NCI-H2029 treated with DMSO at 0.1 percent for 48 hours (cell line): ENCODE measurements at places on chromosomes 13 and 19.
A peak's percentile ranks its signal among the peaks of the same experiment; 100 is the strongest.

DNA sequence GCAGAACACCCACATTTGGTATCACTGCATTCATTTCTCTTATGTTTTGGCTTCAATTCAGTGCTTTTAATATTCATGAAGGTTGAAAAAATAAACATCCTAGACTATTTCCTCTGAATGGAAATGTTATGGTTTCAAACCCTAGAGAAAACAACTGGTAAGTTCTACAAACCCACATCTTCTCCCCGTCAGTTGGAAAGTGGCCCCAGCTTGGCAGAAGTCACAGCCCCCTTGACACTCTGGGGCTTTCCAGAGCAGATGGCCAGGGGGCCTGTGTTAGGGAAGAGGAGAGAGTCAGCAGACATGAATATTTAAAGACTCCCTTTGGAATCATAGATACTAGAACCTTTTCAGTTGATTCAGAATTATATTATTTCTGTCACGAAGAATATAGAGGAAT is 123.9 kb downstream of the SHISA2 start:
- DNase-seq = no peak

- DNase-seq = no peak
These were observed 95.7 kb downstream of the TUBA3C start for GRCh38 chr13:19085876-19086275.

DNA sequence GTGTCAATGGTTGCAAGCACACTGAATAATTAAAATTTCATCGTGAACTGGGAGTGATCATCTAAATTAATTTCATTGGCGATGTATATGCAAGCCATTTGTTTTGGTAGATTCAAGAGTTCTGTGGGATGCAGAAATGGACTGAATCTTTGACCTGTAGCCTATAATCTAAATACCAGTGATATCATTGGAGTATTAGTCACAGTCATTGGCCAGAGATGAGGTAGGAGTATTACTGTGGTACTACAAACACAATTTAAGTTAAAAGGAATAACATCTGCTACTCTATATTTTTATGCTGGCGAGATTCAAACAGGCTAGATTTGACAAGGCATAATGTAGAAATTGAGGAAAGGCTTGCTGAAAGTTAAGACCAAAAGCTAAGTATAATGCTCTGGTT is 14.0 kb downstream of the FRY start:
- DNase-seq = peak; percentile 64

DNA sequence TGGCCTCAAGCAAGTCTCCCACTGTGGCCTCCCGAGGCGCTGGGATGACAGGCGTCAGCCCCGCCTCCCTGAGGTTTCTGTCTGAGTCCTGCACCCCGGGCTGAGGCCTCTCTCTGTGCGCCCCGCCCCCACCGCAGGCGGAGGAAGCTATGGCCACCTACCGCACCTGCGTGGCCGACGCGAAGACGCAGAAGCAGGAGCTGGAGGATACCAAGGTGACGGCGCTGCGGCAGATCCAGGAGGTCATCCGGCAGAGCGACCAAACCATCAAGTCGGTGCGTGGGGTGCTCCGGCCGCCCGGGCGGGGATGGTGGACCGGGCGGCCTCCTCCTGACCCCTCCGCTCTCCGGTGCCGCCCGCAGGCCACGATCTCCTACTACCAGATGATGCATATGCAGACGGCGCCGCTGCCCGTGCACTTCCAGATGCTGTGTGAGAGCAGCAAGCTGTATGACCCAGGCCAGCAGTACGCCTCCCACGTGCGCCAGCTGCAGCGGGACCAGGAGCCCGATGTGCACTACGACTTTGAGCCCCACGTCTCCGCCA is 12.7 kb downstream of the ARHGAP45 start:
- DNase-seq = no peak

- no peak for DNase-seq
These were observed 628.7 kb downstream of the EFNB2 start for GRCh38 chr13:105906746-105907145.

GRCh38 chr19:40687525-40688016 is 2.9 kb downstream of the NUMBL start:
- DNase-seq = no peak

DNA sequence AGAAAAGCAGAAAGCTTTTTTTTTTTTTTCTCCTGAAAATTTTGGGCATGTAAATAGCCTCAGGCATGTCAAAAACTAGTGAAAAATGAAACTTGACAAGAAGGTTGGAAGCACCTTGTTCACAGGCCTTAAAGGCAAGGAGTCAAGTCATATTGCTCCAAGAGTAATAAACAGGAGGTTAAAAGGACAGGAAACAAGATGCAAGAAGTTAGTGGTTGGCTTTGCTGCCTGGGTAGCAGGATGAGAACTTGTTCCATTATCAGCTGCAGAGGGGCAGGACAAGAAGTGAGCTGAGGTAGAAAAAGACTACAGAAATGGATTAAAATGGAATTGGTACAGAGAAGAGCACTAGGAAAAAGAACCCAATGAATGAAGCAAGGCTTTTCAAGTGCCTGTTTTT is 242.6 kb downstream of the DCT start:
- no peak for DNase-seq

- DNase-seq = no peak
These were observed 1160.9 kb upstream of the PCDH9 start for GRCh38 chr13:68390987-68391386.

DNA sequence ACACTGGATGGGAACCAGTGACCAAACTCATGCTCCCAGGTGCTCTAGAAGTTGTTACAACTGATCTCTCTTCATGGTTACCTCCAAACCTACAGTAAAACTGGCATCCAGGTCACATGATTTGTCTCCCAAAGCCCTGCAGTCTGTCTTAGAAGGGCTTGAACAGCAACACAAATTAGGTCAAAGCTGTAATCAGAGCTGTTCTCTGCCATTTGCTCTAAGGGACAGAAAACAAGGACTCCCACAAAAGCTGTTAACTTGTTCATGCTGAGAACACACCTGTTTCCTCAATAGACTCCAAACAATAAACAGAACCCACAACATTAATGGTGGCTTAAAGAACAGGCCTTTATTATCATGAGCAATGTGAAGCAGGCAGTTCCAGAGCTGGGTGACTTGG is 8.0 kb downstream of the ZNF671 start:
- DNase-seq = no peak

- no peak for DNase-seq
These were observed 304.6 kb upstream of the MIR17HG start for GRCh38 chr13:91042870-91043269.

GRCh38 chr13:44576351-44577235 is 463 bp upstream of the TSC22D1 start:
- no peak for DNase-seq

GRCh38 chr19:2670217-2670616 is 32.3 kb downstream of the GNG7 start:
- DNase-seq = no peak
